ENCODE measurements at places on chromosomes 1 and 21.

- H3K27me3 ChIP-seq, result no peaks in the 10 kb centered on the region
- no peaks in the 10 kb centered on the region for H3K36me3 ChIP-seq
- no peak overlapping the region for H3K27ac ChIP-seq
- H3K4me3 ChIP-seq, result no peak overlapping the region
- no peak for DNase-seq
Observed at GRCh38 chr1:162276493-162276892, 100.2 kb downstream of the SPATA46 start.

GRCh38 chr1:235763962-235764361, 102.7 kb downstream of the LYST start:
- H3K27me3 ChIP-seq, result no peaks in the 10 kb centered on the region
- no peaks in the 10 kb centered on the region for H3K4me1 ChIP-seq
- H3K27ac ChIP-seq, result no peak overlapping the region
- DNase-seq, result no peak
- peaks cover 63% of the 10 kb centered on the region for H3K36me3 ChIP-seq

GRCh38 chr1:160143695-160144094, 7.7 kb upstream of the ATP1A4 start:
- peaks cover 6% of the 10 kb centered on the region for H3K4me1 ChIP-seq
- no peaks in the 10 kb centered on the region for H3K27me3 ChIP-seq
- H3K36me3 ChIP-seq, result peaks cover 18% of the 10 kb centered on the region
- no peak for DNase-seq

DNA sequence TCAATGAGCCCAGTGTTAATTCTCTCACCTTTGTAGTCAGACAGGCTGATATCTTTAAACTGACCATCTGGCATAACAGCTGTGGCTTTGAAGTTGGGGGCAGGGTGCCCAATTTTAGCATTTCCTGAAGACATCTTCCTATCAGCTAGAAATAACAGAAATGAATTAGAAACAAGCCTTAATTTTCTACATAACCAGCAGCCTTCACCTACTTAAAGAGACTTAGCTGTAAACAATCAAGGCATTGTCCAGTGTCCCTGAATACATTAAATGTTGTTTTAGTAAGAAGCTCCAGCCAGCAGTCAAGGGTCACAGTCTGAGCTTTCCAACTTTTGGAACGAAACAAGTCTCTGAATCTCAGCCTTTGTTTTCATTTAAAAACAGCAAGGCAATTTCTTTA, 2.8 kb downstream of the PRDX1 start:
- DNase-seq, result no peak
- H3K27ac ChIP-seq, result peak overlapping the region; percentile 16
- H3K4me1 ChIP-seq, result peaks cover 13% of the 10 kb centered on the region
- peaks cover 43% of the 10 kb centered on the region for H3K36me3 ChIP-seq
- no peaks in the 10 kb centered on the region for H3K27me3 ChIP-seq

- no peaks in the 10 kb centered on the region for H3K4me1 ChIP-seq
- no peak for DNase-seq
- H3K27ac ChIP-seq, result no peak overlapping the region
- H3K4me3 ChIP-seq, result no peak overlapping the region
- H3K36me3 ChIP-seq, result no peaks in the 10 kb centered on the region
Observed at GRCh38 chr1:107842241-107842640, 122.7 kb downstream of the VAV3 start.

GRCh38 chr1:169091480-169091941, 15.0 kb upstream of the ATP1B1 start:
- no peaks in the 10 kb centered on the region for H3K36me3 ChIP-seq
- DNase-seq, result no peak
- no peaks in the 10 kb centered on the region for H3K4me1 ChIP-seq
- H3K27me3 ChIP-seq, result no peaks in the 10 kb centered on the region

GRCh38 chr1:98903261-98903660, 101.4 kb downstream of the PLPPR5 start:
- no peaks in the 10 kb centered on the region for H3K36me3 ChIP-seq
- no peak for DNase-seq
- H3K4me1 ChIP-seq, result no peaks in the 10 kb centered on the region
- no peak overlapping the region for H3K27ac ChIP-seq
- H3K4me3 ChIP-seq, result no peak overlapping the region

GRCh38 chr1:208852911-208853310, 608.7 kb upstream of the PLXNA2 start:
- no peaks in the 10 kb centered on the region for H3K27me3 ChIP-seq
- H3K4me3 ChIP-seq, result no peak overlapping the region
- no peaks in the 10 kb centered on the region for H3K4me1 ChIP-seq
- H3K27ac ChIP-seq, result no peak overlapping the region
- no peaks in the 10 kb centered on the region for H3K36me3 ChIP-seq

GRCh38 chr1:63622849-63623566, 29.8 kb downstream of the PGM1 start:
- no peaks in the 10 kb centered on the region for H3K4me1 ChIP-seq
- H3K36me3 ChIP-seq, result no peaks in the 10 kb centered on the region
- H3K27ac ChIP-seq, result peak overlapping the region; percentile 53
- no peak for DNase-seq
- H3K4me3 ChIP-seq, result no peak overlapping the region
- H3K27me3 ChIP-seq, result no peaks in the 10 kb centered on the region

DNA sequence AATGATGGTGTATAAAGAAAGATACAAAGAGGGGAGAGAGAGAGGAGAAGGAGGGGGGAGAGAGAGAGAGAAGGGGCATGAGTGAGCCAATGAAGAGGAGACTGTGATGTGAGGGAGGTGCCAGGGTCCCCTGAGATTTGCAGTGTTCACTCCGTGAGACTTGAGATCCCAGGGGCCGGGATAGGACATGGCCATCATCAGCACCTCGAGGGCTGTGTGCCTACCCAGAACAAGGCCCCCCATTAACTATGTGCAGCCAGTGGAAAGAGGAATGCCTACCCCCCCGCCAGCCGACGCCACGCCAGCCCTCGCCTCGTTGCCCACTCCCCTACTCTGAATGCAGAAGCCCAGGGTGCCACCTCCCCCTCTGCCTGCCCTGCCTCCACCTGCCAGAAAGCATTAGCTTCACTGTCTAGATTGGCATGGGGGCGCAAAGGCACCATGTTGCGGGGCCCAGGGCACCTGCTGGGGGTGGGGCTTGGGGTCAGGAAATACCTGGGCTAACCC, 14.8 kb downstream of the LGR6 start:
- H3K4me3 ChIP-seq, result no peak overlapping the region
- H3K27ac ChIP-seq, result peak overlapping the region; percentile 65
- H3K36me3 ChIP-seq, result no peaks in the 10 kb centered on the region
- no peak for DNase-seq
- H3K4me1 ChIP-seq, result peaks cover 32% of the 10 kb centered on the region

DNA sequence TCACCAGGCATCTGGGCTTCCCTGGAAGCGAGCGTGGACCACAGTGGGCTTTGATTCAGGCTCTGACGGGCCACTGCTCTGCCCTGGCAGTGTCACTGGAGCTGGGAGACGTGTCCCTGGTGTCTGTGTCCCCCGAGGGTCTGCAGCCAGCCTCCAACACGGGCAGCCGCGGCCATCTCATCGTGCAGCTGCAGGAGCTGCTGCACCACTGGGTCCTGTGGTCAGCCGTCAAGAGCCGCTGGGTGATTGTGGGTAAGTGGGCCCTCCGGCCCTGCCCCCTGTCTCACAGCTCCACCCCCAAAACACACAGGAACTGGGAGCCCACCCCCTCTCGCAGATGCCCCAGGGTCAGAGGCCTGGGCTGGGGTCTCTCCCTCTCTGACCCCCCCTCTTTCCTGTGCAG, 40.7 kb downstream of the DISP3 start:
- no peak for DNase-seq
- H3K36me3 ChIP-seq, result no peaks in the 10 kb centered on the region
- H3K27ac ChIP-seq, result no peak overlapping the region
- H3K27me3 ChIP-seq, result no peaks in the 10 kb centered on the region
- H3K4me3 ChIP-seq, result no peak overlapping the region

GRCh38 chr21:44024887-44025353, 12.8 kb downstream of the TRAPPC10 start:
- no peak for DNase-seq
- H3K4me1 ChIP-seq, result peaks cover 7% of the 10 kb centered on the region
- H3K27me3 ChIP-seq, result no peaks in the 10 kb centered on the region
- peak overlapping the region; percentile 21 for H3K27ac ChIP-seq

- peak; percentile 40 for DNase-seq
- no peaks in the 10 kb centered on the region for H3K36me3 ChIP-seq
- no peaks in the 10 kb centered on the region for H3K27me3 ChIP-seq
- H3K27ac ChIP-seq, result no peak overlapping the region
- H3K4me3 ChIP-seq, result no peak overlapping the region
- H3K4me1 ChIP-seq, result peaks cover 23% of the 10 kb centered on the region
Observed at GRCh38 chr1:25704267-25704691, 87.7 kb downstream of the MAN1C1 start.

GRCh38 chr1:245942856-245943255, 564.2 kb downstream of the SMYD3 start:
- H3K4me3 ChIP-seq, result no peak overlapping the region
- H3K27me3 ChIP-seq, result no peaks in the 10 kb centered on the region
- no peaks in the 10 kb centered on the region for H3K36me3 ChIP-seq
- no peak for DNase-seq
- no peaks in the 10 kb centered on the region for H3K4me1 ChIP-seq
- H3K27ac ChIP-seq, result no peak overlapping the region

DNA sequence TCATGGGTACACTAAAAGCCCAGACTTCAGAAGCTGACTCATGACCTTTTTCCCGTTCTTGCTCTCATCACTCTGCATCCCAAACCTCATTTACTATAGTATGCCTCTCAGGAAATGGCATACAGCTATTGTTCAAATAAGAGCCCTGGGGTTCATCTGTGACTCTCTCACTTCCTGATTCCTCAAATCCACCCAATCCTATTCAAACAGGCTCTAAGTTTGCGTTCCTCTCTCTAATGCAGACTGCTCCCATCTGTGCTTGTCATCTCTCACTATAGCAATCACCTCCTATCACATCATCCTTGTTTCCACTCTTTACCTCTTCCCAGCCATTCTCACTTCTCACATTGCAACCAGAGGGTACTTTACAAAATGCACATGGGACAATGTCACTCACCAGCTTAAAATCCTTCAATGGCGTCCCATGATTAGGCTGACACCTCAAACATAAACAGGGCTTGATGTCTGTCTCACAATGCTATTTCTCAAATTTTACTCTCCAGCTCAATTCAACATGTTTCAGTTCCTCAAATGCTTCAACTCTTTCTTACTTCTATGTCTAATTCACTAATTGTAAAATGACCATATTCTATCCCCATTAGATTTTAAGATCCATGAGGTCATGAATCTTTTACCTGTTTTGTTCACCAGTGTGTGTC, 408.4 kb downstream of the NTNG1 start:
- no peak overlapping the region for H3K4me3 ChIP-seq
- H3K27ac ChIP-seq, result no peak overlapping the region
- DNase-seq, result no peak
- no peaks in the 10 kb centered on the region for H3K27me3 ChIP-seq
- no peaks in the 10 kb centered on the region for H3K4me1 ChIP-seq

- peak overlapping the region; percentile 12 for H3K27ac ChIP-seq
- DNase-seq, result no peak
- H3K4me3 ChIP-seq, result no peak overlapping the region
- H3K4me1 ChIP-seq, result peaks cover 25% of the 10 kb centered on the region
- H3K27me3 ChIP-seq, result no peaks in the 10 kb centered on the region
Observed at GRCh38 chr1:67824766-67825165, 8.5 kb downstream of the GNG12 start.

- DNase-seq, result no peak
- no peaks in the 10 kb centered on the region for H3K27me3 ChIP-seq
- no peaks in the 10 kb centered on the region for H3K36me3 ChIP-seq
- H3K27ac ChIP-seq, result no peak overlapping the region
- H3K4me3 ChIP-seq, result no peak overlapping the region
Observed at GRCh38 chr1:113991467-113991997, 12.3 kb downstream of the OLFML3 start.

GRCh38 chr1:92536211-92536979, 49.7 kb upstream of the GFI1 start:
- no peak for DNase-seq
- no peak overlapping the region for H3K27ac ChIP-seq
- H3K27me3 ChIP-seq, result no peaks in the 10 kb centered on the region
- H3K4me1 ChIP-seq, result no peaks in the 10 kb centered on the region
- H3K36me3 ChIP-seq, result no peaks in the 10 kb centered on the region

DNA sequence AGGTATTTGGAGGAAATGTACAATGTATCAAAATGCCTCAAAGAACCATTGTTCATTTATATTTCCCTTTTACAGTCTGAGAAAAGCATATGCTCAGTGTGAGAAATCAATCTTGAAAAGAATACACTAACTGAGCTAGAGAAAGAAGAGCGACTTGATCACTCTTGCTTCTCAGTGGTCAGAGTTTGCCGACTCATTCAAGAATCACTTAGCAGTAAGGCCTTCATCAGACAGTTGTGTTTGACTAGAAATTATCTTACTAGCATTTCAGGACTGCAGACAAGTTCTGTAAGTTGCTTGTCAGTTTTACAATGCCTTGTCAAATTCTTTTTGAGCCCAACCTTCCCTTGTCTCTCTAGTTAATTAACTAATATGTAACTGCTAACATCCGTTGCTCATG, 12.9 kb downstream of the RGS18 start:
- H3K27me3 ChIP-seq, result no peaks in the 10 kb centered on the region
- no peaks in the 10 kb centered on the region for H3K4me1 ChIP-seq
- H3K36me3 ChIP-seq, result no peaks in the 10 kb centered on the region
- H3K4me3 ChIP-seq, result no peak overlapping the region

- no peak for DNase-seq
- H3K4me3 ChIP-seq, result no peak overlapping the region
- no peaks in the 10 kb centered on the region for H3K36me3 ChIP-seq
- no peak overlapping the region for H3K27ac ChIP-seq
- H3K4me1 ChIP-seq, result no peaks in the 10 kb centered on the region
- no peaks in the 10 kb centered on the region for H3K27me3 ChIP-seq
Observed at GRCh38 chr1:115648717-115649691, 7.2 kb downstream of the VANGL1 start.

DNA sequence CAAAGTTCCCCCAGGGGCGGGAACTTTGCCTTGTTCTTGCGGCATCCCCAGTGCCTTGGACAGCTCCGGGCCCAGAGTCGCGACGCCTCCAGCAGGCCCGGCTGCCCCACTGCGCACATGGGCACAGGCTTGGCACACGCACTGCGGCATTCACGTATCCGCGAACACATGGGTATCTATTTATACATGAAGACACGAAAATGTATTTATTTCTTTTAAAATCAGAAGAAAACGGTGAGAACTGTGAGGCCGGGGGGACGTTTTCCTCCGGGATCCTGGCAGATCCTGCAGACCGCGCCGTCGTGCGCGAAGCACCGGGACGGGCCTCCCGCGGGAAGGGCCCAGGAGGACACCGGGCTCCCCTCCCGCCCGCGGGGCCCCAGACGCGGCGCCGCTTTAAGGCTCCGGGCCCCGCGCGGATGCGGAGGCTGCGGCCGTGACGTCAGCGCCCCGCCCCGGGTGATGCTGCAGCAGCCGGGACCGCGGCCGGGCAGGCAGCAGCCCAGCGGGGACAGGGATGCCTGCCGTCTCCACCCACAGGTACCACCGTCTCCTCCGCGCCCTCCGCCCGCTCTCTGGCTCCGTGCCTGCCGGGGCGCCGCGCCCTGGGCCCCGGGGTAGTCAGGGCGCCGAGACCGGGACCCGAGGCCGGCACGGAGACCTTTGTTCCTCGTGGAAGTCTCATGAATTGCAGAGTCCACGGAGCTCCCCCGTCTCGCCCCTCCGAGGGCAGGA, at the start of gene SLC45A1:
TSS of gene SLC45A1 (plus strand) at position 468 of the 735 bp plus-strand sequence. CDS start 6,216 bp downstream, outside the sequence.
- H3K27me3 ChIP-seq, result no peaks in the 10 kb centered on the region
- no peaks in the 10 kb centered on the region for H3K36me3 ChIP-seq
- no peaks in the 10 kb centered on the region for H3K4me1 ChIP-seq
- H3K27ac ChIP-seq, result peak within 1 kb of the TSS; percentile 40
- DNase-seq, result peak; percentile 26

- H3K4me3 ChIP-seq, result no peak overlapping the region
- H3K36me3 ChIP-seq, result no peaks in the 10 kb centered on the region
- DNase-seq, result no peak
- no peaks in the 10 kb centered on the region for H3K27me3 ChIP-seq
- no peak overlapping the region for H3K27ac ChIP-seq
Observed at GRCh38 chr1:164671323-164671965, 112.5 kb downstream of the PBX1 start.

Measured in ascending aorta (tissue), 2 donors.